Tongue (tissue), 3 donors: ENCODE measurements at places on chromosomes 2 and 18. TPM values are rescaled to one million over a fixed set of nuclear protein-coding genes. Genes with fewer than 3 reads are reported as not detected.

Gene SERPINB13
- 17.5 TPM for total RNA-seq

Gene FAM161A
- 7.5 TPM for total RNA-seq

Gene TXNDC2
- not detected for total RNA-seq

Gene SH3RF3
- total RNA-seq = 10.1 TPM

Gene ZNF396
- 1.5 TPM for total RNA-seq

Gene MEP1B
- 0.10 TPM for total RNA-seq

Gene POTEI
- 0.21 TPM for total RNA-seq

Gene STK39
- 26.4 TPM for total RNA-seq

Gene ERBB4
- 17.8 TPM for total RNA-seq

Gene SNRNP27
- total RNA-seq = 59.9 TPM

Gene XIRP2
- total RNA-seq = 277 TPM

Gene CHCHD5
- 13.3 TPM for total RNA-seq

Gene BARD1
- 69.9 TPM for total RNA-seq

Gene KLHL14
- 1.3 TPM for total RNA-seq

Gene EEF1B2
- 358 TPM for total RNA-seq

Gene TPGS2
- 50.1 TPM for total RNA-seq

Gene RND3
- 63.7 TPM for total RNA-seq

Gene CD8B
- total RNA-seq = 1.0 TPM

Gene EGR4
- total RNA-seq = not detected

Gene CFAP210
- not detected for total RNA-seq

Gene GMPPA
- 21.0 TPM for total RNA-seq

Gene RAB6D
- total RNA-seq = not detected

Gene CNRIP1
- 19.6 TPM for total RNA-seq

Gene LOXL3
- total RNA-seq = 11.2 TPM

Gene CAPN14
- 20.5 TPM for total RNA-seq

Gene GPR39
- 0.10 TPM for total RNA-seq

Gene FLACC1
- 0.72 TPM for total RNA-seq

Gene ZNF397
- total RNA-seq = 37.7 TPM

Gene PHOSPHO2
- 5.0 TPM for total RNA-seq

Gene ARHGEF33
- total RNA-seq = 4.0 TPM

Gene IL18RAP
- total RNA-seq = 0.31 TPM

Gene SERPINB7
- total RNA-seq = 0.72 TPM

Gene IL36G
- total RNA-seq = not detected

Gene CIB4
- total RNA-seq = not detected

Gene OTOS
- not detected for total RNA-seq

Gene MAP3K20
- total RNA-seq = 305 TPM

Gene LCT
- not detected for total RNA-seq

Gene SGPP2
- 2.3 TPM for total RNA-seq

Gene GCA
- total RNA-seq = 37.4 TPM

Gene SSB
- total RNA-seq = 72.5 TPM

Gene BCL11A
- total RNA-seq = 19.9 TPM
